ENCODE measurements at places on chromosomes 11 and 22. TPM values are rescaled to one million over a fixed set of nuclear protein-coding genes. Genes with fewer than 3 reads are reported as not detected.

DNA sequence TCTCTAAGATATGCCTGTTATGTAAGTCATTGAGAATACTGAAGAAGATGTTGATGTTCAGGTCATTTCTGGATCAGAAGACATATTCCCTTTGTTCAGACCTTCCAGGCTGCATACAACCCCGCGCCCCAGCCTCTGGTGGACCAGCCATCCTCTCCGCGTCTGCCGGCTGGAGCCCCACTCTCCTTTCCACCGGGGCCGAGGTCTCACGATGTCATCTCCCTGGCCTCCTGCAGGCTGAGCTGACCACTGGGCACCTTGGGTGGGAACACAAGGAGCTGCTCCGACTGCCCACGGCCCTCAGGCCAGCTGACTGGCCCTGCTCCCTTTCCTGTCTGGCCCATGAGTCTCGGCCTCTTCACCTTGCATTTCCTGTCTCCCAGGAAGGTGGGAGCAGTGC is 124.6 kb downstream of the SHANK2 start:
- DNase-seq: no peak

- no peak for DNase-seq
Observed at GRCh38 chr11:116773203-116774097, 663 bp upstream of the BUD13 start.

DNA sequence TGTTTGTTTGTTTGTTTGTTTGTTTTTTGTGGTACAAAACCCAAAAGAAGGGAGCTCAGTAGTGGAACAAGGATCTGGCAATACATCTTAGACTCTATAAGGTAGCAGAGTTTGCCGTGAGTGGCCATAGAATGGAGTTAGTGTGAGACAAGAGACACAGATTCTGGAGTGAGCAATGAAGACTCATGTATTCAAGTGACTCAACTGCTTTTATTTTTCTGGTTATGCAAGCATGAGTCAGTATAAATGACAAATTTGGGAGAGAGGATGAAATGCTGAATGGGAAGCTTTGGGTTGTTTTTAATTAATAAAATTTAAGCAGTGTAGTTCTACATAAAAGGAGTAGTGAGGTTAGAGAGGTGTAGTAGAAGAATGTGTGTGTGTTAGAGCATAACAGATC is 143.6 kb upstream of the ANO5 start:
- no peak for DNase-seq

OR10G6 gene
- polyA plus RNA-seq: not detected

DNA sequence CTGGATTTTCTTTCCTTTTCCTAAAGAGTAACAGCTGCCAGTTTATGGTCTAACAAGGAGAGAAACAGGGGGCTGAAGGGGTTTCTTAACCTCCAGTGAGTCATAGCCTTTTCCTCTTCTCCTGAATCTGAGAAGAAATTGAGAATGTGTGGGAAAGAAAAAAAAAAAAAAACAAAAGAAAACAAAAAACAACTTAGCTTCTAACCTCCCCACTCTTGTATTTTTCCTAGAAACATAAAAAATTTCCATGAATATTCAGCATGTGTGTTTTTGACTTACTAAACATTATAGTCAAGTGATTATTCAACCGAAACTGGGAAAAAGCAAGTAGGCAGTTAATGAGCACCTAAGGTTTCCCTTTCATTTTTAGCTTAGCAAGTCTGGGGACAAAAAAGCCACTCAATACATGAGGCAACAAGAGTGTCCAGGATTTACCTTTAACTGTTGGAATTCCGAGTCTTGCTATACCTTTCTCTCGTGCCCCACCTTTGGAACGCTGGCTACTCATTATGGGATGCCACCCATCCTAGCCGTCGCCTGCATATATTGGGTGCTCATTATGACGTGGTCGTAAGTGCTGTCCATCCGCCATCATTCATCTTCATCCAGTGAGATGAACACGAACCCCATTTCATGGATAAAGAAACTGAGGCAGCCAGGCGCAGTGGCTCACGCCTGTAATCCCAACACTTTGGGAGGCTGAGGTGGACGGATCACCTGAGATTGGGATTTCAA is 2.4 kb downstream of the ASPHD2 start:
- DNase-seq: no peak

DNA sequence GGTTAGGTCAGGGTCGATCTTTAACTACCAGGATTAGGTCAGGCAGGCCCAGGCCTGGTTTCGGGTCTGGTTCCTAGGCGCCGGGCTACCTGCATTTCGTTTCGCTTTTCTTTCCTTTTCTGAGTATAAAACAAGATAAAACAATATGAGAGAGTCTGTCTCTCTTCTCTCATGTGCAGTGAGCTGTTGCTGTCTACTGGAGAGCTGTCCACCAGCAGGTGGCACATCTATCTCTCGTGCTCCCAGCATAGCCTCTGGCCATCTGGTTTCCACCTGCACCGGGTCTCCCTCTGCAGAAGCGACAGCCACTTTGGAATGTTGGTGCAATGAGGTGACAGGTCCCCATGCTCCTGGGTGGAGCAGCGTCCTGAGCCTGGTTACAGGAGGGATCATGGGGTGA is 27.6 kb downstream of the RIBC2 start:
- no peak for DNase-seq

PATE1 gene
- not detected for polyA plus RNA-seq

GRCh38 chr11:132264616-132265015 is 894.2 kb downstream of the NTM start:
- no peak for DNase-seq

- DNase-seq: no peak
Observed at GRCh38 chr11:44978274-44978960, 27.7 kb upstream of the TP53I11 start.

GRCh38 chr22:50720301-50721256 is 17.4 kb upstream of the ACR start:
- no peak for DNase-seq

DNA sequence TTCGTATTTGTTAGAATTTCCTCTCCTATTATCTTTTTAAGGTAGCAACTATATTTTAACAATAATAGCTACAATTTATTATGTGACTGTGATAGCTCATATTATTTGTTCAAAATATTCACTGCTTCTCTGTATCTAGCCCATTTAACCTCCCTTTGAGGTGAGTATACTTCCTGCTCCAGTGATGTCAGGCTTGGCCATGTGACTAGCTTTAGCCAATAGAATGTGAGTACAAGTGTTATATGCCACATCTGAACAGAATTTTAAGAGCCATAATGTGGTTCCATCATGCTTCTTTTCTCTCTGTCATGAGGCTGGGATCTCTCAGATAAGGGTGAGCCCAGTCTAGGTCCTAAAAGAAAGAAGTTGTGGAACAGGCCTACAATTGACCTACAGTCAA is 217.6 kb downstream of the TTC28 start:
- no peak for DNase-seq

DNA sequence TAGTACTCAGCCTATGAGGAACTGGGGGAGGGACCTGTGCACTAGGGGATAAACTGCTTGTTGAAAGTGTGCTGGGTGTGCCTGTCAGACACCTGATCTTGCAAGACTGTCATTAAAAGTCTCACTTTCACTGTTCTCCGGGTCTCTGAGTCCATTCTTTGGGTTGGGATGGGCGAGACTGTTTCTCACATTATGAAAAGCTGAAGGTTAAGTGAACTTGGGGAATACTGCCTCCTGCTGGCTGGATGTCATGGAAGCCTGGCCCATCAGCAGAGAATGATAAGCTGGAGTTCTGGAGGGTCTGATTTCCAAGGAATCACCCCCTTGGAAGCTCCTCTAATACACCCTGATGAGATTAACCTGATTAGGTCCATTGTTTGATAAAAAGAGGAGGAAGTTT is 9.0 kb upstream of the VPREB1 start:
- no peak for DNase-seq

RFPL1 gene
- 0.36 TPM for polyA plus RNA-seq

VSIG10L2 gene
- polyA plus RNA-seq: 0.17 TPM

ANO9 gene
- 0.08 TPM for polyA plus RNA-seq

KCNE3 gene
- 1.9 TPM for polyA plus RNA-seq

DNA sequence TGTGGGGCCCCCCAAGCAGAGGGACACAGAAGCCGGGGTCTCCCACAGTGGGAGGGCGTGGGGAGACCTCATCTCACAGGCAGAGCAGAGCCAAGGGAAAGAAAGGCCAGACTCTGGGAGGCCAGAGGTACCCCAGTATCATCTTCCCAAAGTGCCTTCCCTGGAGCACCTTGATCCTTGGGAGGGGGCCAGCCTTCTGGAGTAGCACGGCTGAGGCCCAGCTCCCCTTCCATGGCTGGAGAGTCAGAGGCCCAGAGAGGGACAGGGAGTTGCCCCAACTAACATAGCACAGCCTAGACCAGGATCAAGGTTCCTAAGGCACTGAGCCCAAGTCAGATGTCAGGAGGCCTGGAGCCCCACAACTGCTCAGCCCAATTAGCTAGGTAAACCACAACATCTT is 50.6 kb downstream of the ELFN2 start:
- DNase-seq: no peak

- no peak for DNase-seq
Observed at GRCh38 chr11:35122308-35122707, 16.7 kb upstream of the CD44 start.

GRCh38 chr11:128324531-128325141 is 262.7 kb downstream of the ETS1 start:
- DNase-seq: no peak

- DNase-seq: no peak
Observed at GRCh38 chr11:45809456-45810395, 4.8 kb downstream of the SLC35C1 start.

DNA sequence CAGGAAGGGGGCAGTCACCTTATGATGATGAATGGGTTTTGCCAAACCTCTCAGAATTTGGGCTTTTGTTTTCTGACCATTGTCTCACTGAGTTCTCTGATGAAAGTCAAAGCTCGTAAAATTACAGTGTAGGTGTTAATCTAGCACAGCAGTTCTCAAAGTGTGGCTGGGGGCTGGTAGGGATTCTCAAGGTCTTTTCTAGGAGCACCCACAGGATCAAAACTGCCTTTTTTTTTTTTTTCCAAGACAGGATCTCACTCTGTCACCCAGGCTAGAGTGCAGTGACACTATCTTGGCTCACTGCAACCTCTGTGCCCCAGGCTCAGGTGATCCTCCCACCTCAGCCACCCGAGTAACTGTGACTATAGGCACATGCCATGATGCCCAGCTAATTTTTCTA is 66.1 kb downstream of the C22orf31 start:
- no peak for DNase-seq

DNA sequence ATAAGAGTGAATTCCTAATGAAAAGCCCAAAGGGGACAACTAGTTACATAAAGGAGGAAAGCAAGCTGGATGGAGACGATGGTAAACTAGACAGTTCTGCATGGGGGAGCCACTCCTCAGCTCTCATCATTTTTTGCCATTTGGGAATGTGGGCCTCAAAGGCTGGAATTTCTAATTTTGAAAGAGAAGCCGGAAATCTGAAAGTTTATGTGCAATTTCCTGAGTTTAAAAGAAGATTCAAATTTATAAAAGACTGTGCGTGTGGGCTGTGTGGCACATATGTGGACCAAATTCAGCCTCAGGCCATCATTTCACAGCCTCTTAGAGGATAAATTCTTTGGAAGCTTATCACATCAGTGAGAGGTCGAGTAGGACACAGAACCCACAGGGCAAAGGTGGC is 18.3 kb upstream of the CRY2 start:
- DNase-seq: no peak

SLC22A6 gene
- polyA plus RNA-seq: not detected

MGAT3 gene
- 4.6 TPM for polyA plus RNA-seq

CRYBB2 gene
- polyA plus RNA-seq: 0.19 TPM

GRCh38 chr11:61725781-61726231 is 26.6 kb upstream of the MYRF start:
- no peak for DNase-seq

Measured in muscle of back (tissue), 13 donors.